ENCODE measurements at places on chromosomes 4 and X. TPM values are rescaled to one million over a fixed set of nuclear protein-coding genes. Genes with fewer than 3 reads are reported as not detected.
A peak's percentile ranks its signal among the peaks of the same experiment; 100 is the strongest.

DNA sequence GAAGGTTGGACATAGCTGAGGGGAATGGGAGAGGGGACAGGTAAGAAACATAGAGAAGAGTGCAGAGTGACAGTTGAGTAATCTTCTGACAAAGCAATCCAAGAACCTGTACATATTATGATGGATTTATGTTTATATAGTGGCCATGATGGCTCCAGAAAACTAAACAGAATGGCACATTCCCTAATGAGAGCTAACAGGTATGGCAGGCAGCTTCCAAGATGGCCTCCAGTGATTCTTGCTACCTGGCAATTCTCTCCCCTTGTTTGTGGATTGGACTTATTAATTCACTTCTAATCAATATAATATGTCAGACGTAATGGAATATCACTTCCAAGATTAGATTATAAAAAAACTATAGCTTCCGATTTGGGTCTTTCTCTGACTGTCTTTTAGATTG, 359.5 kb downstream of the DTHD1 start:
- no peak for DNase-seq

- DNase-seq: no peak
Measured at GRCh38 chr4:150884625-150885024, 130.5 kb downstream of the LRBA start.

DNA sequence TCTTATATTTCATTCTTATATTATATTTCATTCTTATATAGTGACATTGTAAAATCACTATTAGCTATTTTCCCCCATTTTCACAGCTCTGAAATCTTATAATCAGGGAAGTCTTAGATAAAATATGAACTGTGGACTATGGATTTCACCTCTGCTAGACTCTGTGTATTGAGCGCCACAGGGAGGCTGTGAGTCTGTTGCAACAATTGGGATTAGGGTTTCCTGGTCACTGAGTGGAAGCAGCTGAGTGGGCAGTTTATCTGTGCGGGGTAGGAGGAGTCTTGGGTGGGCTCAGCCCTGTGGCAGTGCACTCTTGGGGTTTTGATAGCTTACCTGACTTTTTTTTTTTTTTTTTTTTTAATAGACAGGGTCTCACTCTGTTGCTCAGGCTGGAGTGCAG, 249.5 kb downstream of the PTTG2 start:
- no peak for DNase-seq

- DNase-seq: no peak
Measured at GRCh38 chrX:53616946-53617345, 69.6 kb downstream of the HUWE1 start.

DNA sequence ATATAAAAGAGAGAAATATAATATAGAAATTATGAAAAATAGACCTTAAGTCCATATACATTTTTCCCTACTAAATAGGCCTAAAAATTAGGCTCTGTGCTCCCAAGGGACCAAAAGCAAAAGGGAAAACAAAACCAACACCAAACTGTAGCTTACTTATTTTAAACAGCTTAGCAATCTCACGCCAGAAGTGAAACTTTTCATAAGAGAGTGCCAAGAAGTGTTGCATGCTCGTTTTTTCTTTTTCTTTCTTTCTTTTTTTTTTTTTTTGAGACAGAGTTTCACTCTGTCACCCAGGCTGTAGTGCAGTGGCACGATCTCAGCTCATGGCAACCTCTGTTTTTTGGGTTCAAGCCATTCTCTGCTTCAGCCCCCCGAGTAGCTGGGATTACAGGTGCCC, 250.4 kb downstream of the TMA16 start:
- no peak for DNase-seq

DNA sequence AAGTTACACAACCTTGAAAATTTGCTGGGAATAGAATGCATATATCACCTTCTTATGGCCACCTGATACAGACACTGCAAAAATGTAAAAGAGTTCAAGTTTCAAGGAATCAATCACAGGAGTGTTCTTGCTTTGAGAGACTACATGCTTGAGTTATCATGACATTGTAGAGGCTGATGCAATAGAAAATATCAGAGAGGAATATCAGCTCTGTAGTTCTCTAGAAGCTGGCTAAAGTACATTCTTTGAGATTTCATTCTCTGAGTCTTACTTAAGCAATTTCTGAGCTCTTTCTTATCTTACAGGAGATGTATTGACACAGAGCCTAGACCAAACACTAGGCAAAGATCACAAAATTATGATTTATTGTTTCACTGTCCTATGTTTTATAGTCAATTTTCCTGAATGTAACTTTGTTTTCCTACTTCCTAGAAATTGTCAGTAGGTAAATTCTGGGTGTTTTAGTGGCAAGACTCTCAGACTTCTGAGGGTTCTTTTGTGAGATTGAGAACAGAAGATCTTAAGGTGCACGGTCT, 152.1 kb upstream of the HPGD start:
- peak; percentile 0 for DNase-seq

DNA sequence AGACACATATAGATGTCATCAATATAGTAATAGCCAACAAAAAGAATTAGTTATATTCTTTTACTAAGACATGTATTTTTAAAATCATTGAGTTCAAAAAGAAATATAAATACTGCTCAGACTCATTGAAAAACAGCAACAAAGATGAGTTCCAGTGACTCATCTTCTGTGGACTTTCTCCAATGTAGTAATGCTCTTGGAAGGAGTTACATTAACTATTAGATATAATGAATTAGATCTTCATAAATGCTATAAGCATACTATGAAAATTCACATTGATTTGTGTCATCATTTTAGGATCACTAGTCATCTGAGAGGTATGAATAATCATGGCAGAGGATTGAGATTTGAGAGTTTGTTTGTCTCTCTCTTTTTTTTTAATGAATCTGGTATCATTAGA, 547.8 kb upstream of the PCDH7 start:
- DNase-seq: peak; percentile 2

GRCh38 chr4:138243369-138243768, 1.2 kb upstream of the SLC7A11 start:
- no peak for DNase-seq

GRCh38 chr4:87975466-87975865, at the start of gene SPP1:
Gene SPP1 (plus strand): TSS chr4:87975714. CDS start chr4:87976896, 1,182 bp downstream.
- peak; percentile 13 for DNase-seq

GRCh38 chrX:139506333-139506732, 24.2 kb upstream of the F9 start:
- DNase-seq: no peak

- no peak for DNase-seq
Measured at GRCh38 chrX:2967584-2967983, 38.4 kb upstream of the ARSD start.

- DNase-seq: peak; percentile 70
Measured at GRCh38 chr4:153497091-153497531, 31.0 kb downstream of the TMEM131L start.

GRCh38 chr4:112453321-112453720, 62.7 kb downstream of the NEUROG2 start:
- no peak for DNase-seq

DNA sequence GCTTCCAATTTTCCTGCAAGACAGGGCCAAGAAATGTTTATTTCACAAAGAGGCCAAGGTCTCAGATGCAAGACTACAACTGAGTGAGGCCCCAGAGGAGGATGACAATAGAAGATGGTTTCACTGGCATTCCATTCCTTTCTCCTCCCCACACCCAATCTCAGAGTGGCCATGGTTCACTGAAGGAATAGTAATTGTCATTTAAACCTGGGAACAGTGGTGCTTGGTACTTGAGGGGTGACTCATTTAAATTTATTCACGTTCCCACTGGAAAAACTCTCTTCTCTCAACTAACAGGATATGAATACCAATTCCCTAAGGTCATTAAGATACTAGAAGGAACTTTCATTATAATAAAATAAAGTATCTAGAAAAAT, 35.3 kb upstream of the CXCL8 start:
- peak; percentile 81 for DNase-seq

- no peak for DNase-seq
Measured at GRCh38 chrX:155028129-155028528, 1.5 kb downstream of the FUNDC2 start.

The PLS3 gene
- 123 TPM for polyA plus RNA-seq

The BEND4 gene
- not detected for polyA plus RNA-seq

The AREG gene
- 0.30 TPM for polyA plus RNA-seq

The TMPRSS11E gene
- polyA plus RNA-seq: not detected

Measured in IMR-90 (cell line).